ENCODE measurements at places on chromosomes 3 and 15. TPM values are rescaled to one million over a fixed set of nuclear protein-coding genes. Genes with fewer than 3 reads are reported as not detected.
A peak's percentile ranks its signal among the peaks of the same experiment; 100 is the strongest.

GRCh38 chr3:120705884-120706582 lies 24.0 kb upstream of the HGD start:
- DNase-seq: no peak

GRCh38 chr15:100439514-100439913 lies 89.2 kb downstream of the CERS3 start:
- DNase-seq: no peak

- peak; percentile 18 for DNase-seq
Measured at GRCh38 chr3:183542355-183542754, 13.2 kb downstream of the KLHL6 start.

Gene KLF15
- 4.4 TPM for total RNA-seq

DNA sequence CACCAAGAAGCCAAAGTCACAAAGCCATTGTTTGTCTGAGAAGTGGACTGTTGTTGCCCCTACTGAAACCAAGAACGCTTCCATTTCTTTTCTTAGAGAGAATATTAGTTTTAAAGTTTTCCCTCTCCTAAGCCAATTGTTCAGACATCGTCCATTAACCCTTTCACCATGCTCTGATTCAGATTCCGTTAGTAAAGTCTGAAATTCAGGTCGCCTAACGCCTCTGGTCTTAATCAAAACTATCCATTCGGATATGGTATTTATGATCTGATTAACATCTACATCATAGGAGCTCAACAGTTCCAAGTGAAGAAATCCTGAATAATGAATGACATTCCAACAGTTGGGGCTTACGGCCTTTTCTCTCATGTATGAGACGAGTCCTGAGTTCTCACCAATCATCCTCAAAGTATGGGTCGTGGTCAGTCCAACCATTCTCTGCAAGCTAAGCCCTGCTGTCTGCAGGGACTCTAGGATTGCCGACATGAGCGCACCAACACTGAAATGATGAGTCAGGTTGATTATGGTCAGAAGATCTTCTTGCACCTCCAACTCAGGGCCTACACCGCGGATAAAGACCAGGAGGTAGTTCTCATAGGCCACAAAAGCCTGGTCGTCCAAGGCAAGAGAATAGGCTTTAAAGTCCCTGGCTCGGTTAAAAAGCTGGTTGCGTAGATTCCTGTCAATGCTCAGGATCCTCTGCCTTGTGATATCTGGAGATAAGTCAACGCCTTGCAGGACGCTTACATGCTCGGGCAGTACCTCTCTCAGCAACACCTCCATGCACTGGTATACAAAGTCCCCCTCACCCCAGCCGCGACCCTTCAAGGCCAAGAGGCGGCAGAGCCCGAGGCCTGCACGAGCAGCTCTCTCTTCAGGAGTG lies 767 bp downstream of the EPM2AIP1 start:
- no peak for DNase-seq

Gene KLF13
- 58.6 TPM for total RNA-seq

Gene RHOV
- total RNA-seq: not detected

GRCh38 chr3:114615523-114616085 lies 321.8 kb downstream of the TIGIT start:
- no peak for DNase-seq

DNA sequence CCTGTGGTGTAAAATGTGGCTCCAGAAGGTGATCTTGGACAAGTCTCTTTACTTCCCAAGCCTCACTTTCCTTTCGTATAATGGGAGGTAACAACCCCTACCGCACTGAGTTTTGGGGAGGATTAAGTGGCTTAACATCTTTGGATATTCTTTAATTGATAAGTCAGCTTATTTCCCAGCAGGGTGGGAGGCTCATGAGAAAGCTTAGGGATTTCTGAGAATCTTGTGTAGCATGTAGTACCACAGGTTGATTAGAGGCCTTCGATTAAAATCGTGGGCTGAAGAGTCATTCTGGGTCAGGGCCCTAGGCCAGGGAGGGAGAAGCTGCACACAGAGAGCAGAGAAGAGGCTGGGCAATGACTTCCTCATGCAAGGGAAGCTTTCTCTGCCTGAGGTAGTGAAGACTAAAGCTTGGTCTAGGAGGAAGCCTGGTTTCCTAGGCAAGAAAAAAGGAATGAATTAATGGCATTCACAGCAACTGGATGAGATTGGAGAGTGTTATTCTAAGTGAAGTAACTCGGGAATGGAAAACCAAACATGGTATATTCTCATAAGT lies 1.5 kb upstream of the NMNAT3 start:
- DNase-seq: no peak
